ENCODE measurements at places on chromosomes 12 and 14.
A peak's percentile ranks its signal among the peaks of the same experiment; 100 is the strongest.

- peaks cover 31% of the 10 kb centered on the region for H3K4me1 ChIP-seq
- peak overlapping the region; percentile 94 for H3K4me3 ChIP-seq
- peaks cover 3% of the 10 kb centered on the region for H3K27me3 ChIP-seq
- H3K27ac ChIP-seq: peak overlapping the region; percentile 88
These were observed 5.8 kb downstream of the ASB2 start for GRCh38 chr14:93970585-93970964.

- H3K4me3 ChIP-seq: no peak overlapping the region
- no peak for DNase-seq
- peaks cover 11% of the 10 kb centered on the region for H3K36me3 ChIP-seq
- peak overlapping the region; percentile 45 for H3K27ac ChIP-seq
These were observed 6.3 kb downstream of the PCNX4 start for GRCh38 chr14:60097974-60098373.

DNA sequence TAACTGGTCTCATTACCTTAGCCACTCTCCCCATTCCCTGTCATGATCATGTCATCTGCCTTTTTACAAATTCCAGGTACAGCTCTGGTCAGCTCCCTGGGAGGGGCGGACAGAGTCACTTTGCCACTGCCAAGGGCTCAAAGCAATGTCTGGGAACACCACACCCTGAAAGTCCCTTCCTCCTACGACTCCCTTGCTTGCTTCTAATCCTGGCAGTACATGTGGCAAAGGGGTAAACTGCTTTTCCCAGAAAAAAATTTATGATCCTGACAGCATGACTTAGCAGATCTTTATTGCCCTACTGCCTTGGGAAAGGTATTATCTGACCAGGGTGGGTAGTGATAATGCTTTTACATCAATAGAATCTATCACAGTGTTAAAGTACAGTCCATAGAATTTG lies 376.0 kb upstream of the PDE3A start:
- H3K27ac ChIP-seq: no peak overlapping the region
- H3K36me3 ChIP-seq: no peaks in the 10 kb centered on the region
- no peaks in the 10 kb centered on the region for H3K4me1 ChIP-seq

DNA sequence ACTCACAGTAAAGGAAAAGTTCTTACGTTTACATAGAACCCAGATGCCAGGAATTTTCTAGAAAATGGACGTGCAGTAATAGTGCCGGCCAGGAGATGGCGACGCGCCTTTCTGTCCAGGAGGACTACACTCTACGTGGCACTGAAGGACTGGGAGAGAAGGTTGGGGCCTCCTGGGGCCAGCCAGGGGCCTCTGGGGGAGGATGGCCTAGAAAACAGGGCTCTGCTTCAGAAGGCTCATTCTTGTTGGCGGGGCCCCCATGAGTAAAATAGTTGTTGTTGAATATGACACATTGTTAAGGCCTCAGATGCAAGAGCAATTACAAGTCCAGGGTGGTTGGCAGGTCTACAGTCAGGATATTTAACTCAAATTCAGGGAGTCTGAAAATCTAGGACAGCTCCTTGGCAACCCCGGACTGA lies 120.1 kb upstream of the MAX start:
- DNase-seq: peak; percentile 31
- peaks cover 10% of the 10 kb centered on the region for H3K4me1 ChIP-seq
- H3K27me3 ChIP-seq: no peaks in the 10 kb centered on the region
- H3K4me3 ChIP-seq: no peak overlapping the region

GRCh38 chr14:65439117-65439516 lies 26.6 kb downstream of the FUT8 start:
- H3K27ac ChIP-seq: no peak overlapping the region
- H3K4me1 ChIP-seq: peaks cover 46% of the 10 kb centered on the region
- no peak for DNase-seq
- no peaks in the 10 kb centered on the region for H3K27me3 ChIP-seq

DNA sequence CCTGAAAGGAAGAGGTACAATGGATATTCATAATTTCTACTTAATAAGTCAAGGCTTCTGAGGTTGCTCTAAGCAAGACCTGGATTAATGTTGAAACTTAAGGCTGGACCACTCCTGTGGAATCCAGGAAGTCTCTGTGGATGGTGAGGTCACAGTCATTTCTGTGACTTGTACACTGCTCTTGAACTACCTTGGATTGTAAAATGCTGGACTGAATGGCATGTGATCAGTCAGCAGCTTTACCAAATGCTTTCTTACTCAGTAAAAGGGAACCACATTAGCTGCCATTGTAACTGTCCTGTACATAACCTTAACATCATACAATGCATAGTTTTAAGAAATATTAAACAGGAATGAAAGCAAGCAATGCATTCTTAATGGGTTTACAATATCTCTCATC lies 182.9 kb downstream of the NOVA1 start:
- no peaks in the 10 kb centered on the region for H3K4me1 ChIP-seq
- H3K27ac ChIP-seq: no peak overlapping the region
- peaks cover 1% of the 10 kb centered on the region for H3K27me3 ChIP-seq
- no peak overlapping the region for H3K4me3 ChIP-seq
- DNase-seq: no peak
- no peaks in the 10 kb centered on the region for H3K36me3 ChIP-seq

GRCh38 chr12:53495903-53496751 lies 3.1 kb downstream of the MAP3K12 start:
- H3K36me3 ChIP-seq: no peaks in the 10 kb centered on the region
- H3K27me3 ChIP-seq: peaks cover 12% of the 10 kb centered on the region
- H3K27ac ChIP-seq: no peak overlapping the region
- peaks cover 54% of the 10 kb centered on the region for H3K4me1 ChIP-seq

- H3K4me3 ChIP-seq: peak overlapping the region; percentile 92
- no peak for DNase-seq
- H3K27me3 ChIP-seq: no peaks in the 10 kb centered on the region
- no peaks in the 10 kb centered on the region for H3K36me3 ChIP-seq
These were observed 1.1 kb downstream of the BRI3BP start for GRCh38 chr12:124994437-124994975.

- no peak for DNase-seq
- H3K36me3 ChIP-seq: peaks cover 3% of the 10 kb centered on the region
- no peaks in the 10 kb centered on the region for H3K27me3 ChIP-seq
- no peak overlapping the region for H3K27ac ChIP-seq
- no peak overlapping the region for H3K4me3 ChIP-seq
- H3K4me1 ChIP-seq: no peaks in the 10 kb centered on the region
These were observed 29.6 kb downstream of the TMX1 start for GRCh38 chr14:51269634-51270033.

GRCh38 chr14:44081146-44081545 lies 425.9 kb downstream of the FSCB start:
- no peak for DNase-seq
- no peaks in the 10 kb centered on the region for H3K4me1 ChIP-seq
- H3K4me3 ChIP-seq: no peak overlapping the region
- H3K27me3 ChIP-seq: peaks cover 2% of the 10 kb centered on the region
- no peak overlapping the region for H3K27ac ChIP-seq

GRCh38 chr14:94638339-94638738 lies 26.1 kb downstream of the SERPINA3 start:
- H3K27me3 ChIP-seq: no peaks in the 10 kb centered on the region
- no peaks in the 10 kb centered on the region for H3K4me1 ChIP-seq
- H3K27ac ChIP-seq: no peak overlapping the region
- H3K4me3 ChIP-seq: no peak overlapping the region
- no peak for DNase-seq

DNA sequence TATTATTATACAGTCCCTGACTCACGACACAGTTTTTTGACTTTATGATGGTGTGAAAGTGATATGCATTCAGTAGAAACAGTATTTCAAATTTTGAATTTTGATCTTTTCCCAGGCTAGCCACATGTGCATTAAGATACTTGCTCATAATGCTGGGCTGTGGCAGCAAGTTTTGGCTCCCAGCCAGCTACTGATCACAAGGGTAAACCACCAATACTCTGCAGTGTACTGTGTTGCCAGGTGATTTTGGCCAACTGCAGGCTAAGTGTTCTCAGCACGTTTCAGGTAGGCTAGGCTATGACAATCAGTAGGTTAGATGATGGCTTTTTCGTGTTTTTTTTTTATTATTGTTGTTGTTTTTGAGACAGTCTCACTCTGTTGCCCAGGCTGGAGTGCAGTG lies 69.4 kb upstream of the ACTN1 start:
- peaks cover 14% of the 10 kb centered on the region for H3K36me3 ChIP-seq
- DNase-seq: no peak
- H3K4me1 ChIP-seq: peaks cover 20% of the 10 kb centered on the region
- H3K4me3 ChIP-seq: no peak overlapping the region
- H3K27me3 ChIP-seq: peaks cover 4% of the 10 kb centered on the region
- H3K27ac ChIP-seq: no peak overlapping the region
